ENCODE measurements at places on chromosomes 7 and 10.
A peak's percentile ranks its signal among the peaks of the same experiment; 100 is the strongest.

DNA sequence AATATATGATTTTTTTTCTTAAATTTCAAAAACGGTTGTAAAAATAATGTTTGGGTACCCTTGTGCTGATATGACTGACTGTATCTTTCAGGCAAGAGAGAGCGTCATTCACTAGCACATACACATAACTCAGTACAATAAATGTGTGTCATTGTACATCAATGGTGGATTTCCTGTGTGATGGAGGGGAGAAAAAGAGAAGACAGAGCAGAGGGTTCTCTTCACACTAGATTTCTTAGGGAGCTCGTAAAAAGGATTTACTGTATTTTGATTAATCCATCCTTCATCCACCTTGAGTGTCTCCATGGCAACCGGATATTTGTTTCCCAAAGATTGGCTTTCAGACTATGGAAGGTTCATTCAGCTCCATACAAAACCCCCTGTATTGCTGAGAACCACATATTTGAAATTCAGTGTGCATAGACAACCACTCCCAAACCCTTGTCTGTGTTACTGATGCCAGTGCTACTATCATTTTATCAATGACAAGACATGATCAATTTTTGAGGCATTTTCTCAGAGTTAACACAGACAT is 150.6 kb downstream of the AKR1D1 start:
- no peak for DNase-seq

DNA sequence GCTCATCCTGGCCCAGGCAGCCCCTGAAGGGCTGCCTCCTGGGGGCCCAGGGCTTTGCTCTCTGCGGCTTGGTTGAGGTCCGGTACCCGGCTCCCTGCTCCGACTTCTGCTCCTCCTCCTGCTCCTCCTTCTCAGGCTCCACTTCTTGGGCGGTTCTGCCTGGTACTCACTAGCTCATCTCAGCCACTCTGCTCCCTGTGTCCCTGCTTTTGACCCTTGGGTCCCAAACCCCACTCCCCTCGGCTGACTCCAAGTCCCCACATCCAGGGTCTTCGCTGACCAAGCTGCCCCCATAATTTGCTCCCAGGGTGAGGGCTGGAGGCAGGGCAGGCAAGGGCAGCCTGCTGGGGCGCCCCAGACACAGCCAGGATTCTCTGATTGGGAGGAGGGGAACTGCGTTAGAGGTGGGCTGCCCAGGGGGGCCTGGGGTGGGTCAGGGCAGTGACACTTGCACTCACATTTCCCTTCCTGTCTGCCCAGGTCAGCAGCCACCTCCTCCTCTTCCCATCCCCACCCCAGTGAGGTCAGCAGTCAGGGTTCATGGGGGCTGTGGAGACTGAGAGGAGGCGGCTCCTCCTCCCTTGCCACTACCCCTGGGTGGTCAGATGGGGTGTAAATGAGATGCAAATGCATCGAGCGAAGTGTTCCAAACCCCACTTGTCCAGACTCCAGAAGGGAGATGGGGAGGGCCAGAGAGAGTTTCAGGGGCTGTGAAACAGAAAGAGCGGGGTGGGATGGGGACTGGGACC is 2.2 kb downstream of the SMARCD3 start:
- no peak for DNase-seq

- no peak for DNase-seq
These were observed 37.3 kb upstream of the ADAM12 start for GRCh38 chr10:126425489-126426065.

DNA sequence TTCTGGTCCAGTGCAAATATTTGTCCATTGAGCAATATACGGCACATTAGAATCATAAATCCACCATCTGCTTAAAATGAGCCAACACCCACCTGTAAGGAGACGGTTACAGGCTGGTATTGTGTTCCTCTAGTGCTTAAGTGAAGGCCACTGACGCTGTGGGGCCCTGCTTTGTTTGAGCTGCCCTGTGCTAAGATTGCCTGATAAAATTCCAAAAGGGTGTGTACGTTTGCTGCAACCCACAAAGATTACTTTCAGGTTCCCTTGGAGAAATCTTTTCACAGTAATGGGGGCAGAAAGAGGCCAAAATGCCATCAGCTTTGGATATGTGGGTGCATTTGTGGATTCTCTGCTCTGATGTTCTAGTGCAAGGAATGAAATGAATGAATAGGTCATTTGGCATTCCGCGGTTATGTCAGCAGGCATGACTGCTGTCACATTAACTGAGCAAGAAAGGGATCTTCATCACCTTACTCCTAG is 34.4 kb downstream of the AGR3 start:
- DNase-seq, result peak; percentile 44

- no peak for DNase-seq
These were observed 11.0 kb downstream of the CROT start for GRCh38 chr7:87356448-87356847.

GRCh38 chr10:130666215-130666614 is 530.0 kb downstream of the GLRX3 start:
- DNase-seq, result no peak

DNA sequence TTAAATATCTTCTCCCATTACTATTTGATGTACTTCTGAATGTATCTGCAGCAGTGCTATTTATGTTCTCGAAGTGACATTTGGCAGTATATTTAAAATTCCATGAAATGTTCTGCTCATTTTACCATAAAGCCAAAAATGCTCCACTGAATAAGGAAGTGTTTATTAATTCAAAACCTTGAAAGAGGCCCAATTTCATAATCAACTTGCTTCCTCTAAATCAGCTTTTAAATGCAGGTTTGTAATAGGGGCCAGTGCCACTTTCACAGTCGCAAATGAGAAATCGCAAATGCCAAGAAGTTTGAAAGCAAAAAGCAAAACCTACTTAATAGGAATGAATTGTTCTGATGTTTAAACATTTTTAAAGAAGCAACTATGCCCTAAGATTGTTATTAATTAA is 11.4 kb downstream of the NHLRC2 start:
- no peak for DNase-seq

- no peak for DNase-seq
These were observed 1.7 kb downstream of the ATAD1 start for GRCh38 chr10:87816163-87816897.

DNA sequence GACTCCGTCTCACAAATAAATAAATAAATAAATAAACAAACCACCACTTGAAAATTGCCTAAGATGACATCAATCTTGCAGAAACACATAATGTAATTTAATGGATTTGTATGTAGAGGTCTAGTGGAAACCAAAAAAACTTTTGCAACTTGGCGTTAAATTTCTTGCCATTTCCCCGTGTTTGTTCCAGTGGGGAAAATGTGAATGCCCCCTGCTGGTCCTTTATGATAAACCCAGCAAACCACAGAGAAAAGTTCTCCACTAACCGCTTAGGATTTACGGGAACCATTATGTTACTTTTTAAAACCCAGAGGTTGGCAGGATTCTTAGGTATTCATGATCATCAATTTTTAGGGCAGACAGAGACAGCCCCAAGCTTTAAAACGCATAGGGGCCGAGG is 32.5 kb downstream of the LAMB4 start:
- peak; percentile 22 for DNase-seq

DNA sequence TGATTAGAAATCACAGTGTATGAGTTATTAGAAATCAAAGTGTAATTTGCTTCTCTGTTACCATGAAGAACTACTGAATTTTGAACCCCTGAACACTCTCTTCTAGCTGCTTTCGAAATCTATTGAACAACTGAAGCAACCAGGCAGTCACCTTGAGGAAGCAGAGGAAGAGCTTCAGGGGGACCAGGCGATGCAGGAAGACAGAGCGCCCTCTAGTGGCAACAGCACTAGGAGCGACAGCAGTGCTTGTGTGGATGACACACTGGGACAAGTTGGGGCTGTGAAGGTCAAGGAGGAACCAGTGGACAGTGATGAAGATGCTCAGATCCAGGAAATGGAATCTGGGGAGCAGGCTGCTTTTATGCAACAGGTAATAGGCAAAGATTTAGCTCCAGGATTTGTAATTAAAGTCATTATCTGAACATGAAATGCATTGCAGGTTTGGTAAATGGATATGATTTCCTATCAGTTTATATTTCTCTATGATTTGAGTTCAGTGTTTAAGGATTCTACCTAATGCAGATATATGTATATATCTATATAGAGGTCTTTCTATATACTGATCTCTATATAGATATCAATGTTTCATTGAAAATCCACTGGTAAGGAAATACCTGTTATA is 170.7 kb downstream of the HDAC9 start:
- peak; percentile 45 for DNase-seq

DNA sequence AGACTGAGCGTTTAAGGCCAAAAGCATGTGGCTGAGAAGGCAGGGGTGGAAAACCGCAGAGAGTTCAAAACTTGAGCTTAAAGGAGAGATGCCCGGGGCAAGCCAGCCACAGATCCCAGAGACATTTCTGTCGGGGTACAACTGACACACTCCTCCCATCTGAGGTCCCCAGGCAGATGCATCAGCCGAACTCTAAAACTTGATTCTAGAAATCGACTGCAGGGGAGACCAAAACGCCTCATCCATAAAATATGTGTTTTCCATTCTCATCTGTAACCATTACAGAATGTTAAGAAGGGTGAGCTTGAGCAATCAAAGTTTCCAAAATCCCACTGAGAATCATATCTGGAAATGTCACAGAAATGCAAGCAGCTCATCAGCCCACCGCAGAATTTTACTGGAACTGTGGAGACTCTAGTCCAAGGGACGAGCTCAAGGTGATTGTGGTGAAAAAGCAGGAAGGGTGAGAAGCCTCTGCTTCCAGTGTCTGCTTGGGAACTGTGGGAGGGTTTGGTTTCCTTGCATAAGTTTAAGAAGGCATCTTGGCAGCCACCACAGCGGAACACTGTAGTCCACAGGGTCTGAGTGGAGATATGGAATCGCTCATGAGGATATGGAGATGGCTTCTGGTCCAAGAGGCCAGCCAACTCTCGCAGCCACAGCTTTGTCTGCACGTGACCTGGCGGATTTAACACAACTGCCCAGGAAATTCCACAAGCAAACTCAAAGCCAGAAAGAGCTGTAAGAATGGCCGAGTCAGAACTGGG is 249.2 kb downstream of the SFMBT2 start:
- DNase-seq, result no peak

- no peak for DNase-seq
These were observed 2.2 kb upstream of the FZD8 start for GRCh38 chr10:35644050-35644950.

GRCh38 chr10:566241-566885 is 123.1 kb downstream of the DIP2C start:
- no peak for DNase-seq

- DNase-seq, result no peak
These were observed 58.5 kb downstream of the HSPA12A start for GRCh38 chr10:116683821-116684220.

DNA sequence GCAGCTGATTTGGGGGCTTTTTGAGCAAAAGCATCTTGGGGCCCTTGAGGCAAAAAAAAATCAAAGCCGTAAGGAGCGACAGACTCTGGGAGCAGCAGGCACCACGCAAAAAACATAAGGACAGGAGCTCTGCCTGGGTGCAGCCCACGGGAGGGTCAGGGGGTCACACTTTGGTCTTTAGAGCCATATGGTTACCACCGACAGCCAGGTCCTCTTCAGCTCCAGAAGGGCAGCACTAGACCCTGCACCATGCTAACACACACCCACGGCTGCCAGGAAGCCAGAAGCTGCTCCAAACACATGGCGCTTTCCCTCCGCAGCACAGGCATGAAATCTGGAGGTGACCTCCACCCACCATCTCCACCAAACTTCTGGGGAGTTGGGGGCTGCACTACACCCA is 47.1 kb downstream of the RSU1 start:
- DNase-seq, result no peak

DNA sequence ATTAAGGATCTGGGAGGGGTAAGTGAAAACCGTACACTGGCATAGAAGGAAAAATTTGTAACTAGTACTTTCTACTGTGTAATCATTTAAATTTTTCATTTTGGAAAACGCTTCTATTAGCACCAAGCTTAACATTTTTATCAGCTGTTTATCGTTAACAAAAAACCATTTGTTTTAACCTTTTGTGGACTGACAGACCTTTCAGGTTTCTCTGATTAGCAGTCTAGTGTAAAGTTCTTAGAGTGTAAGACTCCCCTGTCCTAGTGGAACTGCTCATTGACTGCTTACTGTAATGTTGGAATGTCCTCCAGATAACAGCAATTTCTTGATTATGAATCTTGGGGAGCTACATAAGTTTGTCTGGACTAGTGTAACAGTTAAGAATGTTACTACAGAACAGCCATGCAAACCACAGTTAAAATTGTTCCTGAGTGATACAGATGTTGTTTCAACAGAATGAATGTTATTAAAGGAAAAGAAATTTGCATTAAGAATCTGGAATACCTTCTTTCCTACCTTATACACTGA is 2.0 kb downstream of the DBF4 start:
- DNase-seq, result no peak

- DNase-seq, result no peak
These were observed at the start of gene SH2D4B for GRCh38 chr10:80537736-80538480. Gene SH2D4B, plus strand, starts transcription at chr10:80537902. Its CDS starts 430 bp downstream, at chr10:80538332.

DNA sequence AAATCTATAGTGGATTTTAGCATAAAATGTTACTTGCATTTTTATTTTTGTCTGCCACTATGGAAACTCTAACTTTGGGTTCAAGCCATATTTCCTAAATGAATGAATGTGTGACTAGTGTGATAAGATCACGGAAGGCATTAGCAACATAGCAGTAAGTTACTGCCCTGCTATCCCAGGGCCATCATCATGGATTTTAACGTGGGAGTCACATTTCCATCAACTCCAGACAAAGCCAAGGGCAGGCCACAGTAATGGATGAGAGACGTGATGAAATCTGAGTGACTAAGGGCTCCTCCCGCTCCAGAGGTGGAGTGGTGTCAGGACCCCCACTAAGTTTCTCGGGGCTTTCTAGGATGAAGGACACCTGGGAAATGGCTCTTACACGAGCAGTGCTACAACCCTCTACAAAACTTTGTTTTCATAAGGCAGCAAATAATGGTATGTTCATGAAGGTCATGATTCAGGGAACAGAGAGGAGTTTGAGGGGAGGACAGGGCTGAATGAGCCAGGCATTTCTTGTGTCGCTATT is 34.3 kb downstream of the C10orf120 start:
- no peak for DNase-seq

DNA sequence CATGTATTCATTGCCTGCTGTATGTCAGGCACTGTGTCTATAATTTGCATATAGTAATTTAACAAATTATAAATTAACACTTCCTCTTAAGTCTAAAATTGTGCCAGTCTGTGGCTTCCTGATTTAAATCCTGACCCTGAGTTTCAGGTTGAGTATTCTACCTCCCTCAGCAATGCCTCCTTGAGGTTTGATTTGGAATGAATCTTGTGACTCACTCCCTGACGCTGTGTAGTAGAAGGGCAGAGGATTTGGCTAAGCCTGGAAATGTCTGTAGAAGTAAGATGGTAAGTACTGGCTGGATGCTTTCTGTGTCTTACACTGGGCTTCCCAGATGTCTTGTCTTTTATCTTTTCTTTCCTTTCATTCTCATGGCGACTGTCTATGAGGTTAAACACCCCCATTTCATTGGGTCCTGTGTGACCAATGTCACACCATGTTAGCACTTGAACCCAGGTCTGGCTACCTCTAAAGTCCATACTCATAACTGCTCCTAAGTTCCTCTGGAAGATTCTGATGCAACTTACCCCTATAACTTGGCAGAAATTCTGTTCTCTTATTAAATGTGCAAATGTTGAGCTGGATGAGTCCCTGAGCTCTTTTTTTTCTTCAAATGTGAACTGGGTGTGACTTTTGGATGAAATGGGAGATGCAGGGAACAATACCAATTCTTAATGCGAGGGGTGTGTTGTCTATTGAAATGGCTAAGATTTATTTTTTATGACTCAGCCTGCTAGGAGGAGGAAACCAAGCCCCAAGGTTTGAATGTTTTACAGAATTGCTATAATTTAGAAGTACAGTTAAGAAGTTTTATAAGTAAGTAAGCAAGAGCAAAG is 48.5 kb downstream of the PLCE1 start:
- DNase-seq, result peak; percentile 67

Data from RWPE1 (cell line).